ENCODE measurements at places on chromosomes 13 and 19.

GRCh38 chr19:14427461-14427860 is 5.6 kb upstream of the PKN1 start:
- no peak for DNase-seq

- no peak for DNase-seq
These were observed 7.9 kb upstream of the KLK8 start for GRCh38 chr19:51009061-51009891.

- DNase-seq: no peak
These were observed 11.5 kb upstream of the TFDP1 start for GRCh38 chr13:113573065-113573464.

GRCh38 chr13:112376050-112376681 is at the start of gene SPACA7:
Gene SPACA7, plus strand, starts transcription at chr13:112376355. Its CDS starts 31 bp downstream, at chr13:112376386.
- no peak for DNase-seq

DNA sequence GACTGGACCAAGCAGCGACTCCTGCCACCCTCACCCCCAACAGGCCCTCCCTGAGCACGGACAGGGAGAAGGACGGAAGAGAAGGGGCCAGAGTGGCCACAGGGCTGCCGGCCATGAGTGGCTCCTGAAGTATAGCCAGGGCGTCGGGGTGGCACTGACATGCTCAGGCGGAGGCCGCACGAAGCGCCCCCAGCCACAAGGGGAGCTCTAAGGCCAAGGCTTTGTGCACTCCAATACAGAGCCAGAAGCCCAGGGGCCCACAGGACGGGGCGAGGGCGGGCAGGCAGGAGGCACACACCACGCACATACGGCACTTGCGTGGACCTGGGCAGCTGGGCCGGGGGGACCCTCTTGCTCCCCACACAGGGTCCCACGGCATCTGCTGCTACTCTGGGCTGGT is 52.0 kb downstream of the KLF2 start:
- DNase-seq: no peak

GRCh38 chr13:21348488-21349120 is 110.5 kb downstream of the ZDHHC20 start:
- no peak for DNase-seq

DNA sequence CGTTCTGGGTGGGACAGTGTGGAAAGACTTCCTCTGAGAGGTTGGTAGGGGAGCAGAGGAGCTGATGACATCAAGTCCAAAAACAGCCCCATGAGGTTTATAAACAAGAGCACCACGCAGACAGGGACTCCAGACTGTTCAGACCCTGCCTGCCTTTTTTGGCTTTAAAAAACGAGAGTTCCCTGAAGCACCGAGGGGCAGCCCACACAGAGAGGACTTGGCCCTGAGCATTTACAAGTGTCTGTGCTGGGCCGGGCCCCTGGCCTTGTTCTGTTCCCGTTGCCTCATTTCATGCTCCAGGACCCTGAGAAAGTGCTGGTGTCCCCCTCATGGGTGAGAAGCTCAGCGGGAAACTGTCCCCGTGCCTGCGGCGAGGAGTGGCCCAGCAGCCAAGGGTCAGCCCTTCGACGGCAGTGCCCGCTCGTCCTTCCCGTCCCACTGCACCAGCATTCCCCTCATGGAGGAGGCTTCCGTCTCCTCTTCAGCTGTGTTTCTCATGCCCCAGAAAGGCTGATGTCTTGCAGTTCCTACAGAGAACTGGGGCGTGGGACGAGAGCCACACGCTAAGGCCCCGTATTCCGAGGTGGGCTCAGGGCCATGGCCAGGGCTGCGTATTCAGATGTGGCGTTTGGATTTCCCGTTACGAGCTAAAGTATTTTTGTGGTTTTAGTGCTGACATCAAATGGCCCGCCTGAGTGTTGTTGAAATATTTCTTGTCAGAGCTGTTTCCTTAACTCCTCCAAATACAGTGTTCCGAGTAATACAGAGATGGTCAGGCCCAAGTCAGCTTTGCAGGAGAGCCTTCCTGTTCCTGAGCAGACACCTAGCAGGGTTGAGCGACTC is 93.5 kb downstream of the ATP11A start:
- DNase-seq: peak; percentile 49

- DNase-seq: no peak
These were observed 7.9 kb upstream of the SERTAD3 start for GRCh38 chr19:40452016-40452415.

DNA sequence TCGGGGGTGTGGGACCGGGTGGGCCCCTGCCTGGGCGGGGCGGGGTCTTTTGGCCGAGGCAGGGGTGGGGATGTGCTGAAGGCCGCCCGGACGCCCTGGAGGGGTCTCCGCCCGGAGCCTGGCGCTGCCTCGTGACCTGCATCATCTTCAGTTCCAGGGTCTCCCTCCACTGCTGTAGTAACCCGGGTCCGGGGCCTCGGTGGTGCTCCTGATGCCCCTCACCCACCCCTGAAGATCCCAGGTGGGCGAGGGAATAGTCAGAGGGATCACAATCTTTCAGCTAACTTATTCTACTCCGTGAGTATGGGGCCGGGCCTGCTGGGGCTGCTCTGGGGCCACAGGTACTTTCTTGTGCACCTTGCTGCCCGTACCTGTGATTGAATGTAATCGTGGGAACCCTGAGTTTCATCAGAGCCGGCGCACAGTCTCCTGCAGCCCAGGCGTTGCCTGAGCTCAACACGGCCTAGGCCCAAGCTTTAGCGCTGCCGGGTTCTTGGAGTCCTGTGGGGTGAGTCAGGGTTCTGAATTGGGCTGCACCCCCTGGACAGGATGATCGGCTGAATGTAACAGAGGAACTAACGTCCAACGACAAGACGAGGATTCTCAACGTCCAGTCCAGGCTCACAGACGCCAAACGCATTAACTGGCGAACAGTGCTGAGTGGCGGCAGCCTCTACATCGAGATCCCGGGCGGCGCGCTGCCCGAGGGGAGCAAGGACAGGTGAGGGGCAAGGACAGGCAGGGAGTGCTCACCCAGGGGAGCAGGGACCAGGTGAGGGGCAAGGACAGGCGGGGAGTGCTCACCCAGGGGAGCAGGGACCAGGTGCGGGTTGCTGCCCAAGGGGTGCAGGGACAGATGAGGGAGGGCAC is 10.5 kb downstream of the PEAK3 start:
- no peak for DNase-seq

- no peak for DNase-seq
These were observed 1.2 kb downstream of the APLP1 start for GRCh38 chr19:35869327-35870123.

- no peak for DNase-seq
These were observed 19.9 kb downstream of the ZFP30 start for GRCh38 chr19:37635076-37636056.

DNA sequence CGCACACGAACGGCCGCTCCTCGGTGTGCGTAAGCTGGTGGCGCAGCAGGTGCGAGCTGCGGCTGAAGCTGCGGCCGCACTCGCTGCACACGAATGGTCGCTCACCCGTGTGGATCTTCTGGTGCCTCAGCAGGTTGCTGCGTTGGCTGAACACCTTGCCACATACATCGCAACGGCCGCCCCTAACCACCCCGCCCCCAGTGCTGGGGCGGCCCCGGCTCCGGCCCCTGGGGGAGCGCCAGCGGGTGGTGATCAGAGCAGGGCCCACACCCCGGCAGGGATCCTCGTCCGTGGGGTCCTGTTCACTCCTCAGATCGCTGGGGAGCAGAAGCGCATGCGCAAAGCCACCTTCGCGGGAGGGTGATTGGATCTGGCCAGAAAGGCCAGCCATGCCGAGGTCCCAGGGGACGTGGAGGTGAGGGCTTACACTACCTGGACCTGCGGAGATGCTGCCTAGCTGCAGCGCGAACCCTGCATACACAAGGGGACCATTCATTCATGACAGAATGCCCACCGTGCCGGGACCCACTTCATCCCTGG is 4.7 kb upstream of the UBE2M start:
- no peak for DNase-seq

- DNase-seq: no peak
These were observed 1.7 kb upstream of the ZNF446 start for GRCh38 chr19:58474291-58474996.

GRCh38 chr19:4123615-4124568 is at the start of gene MAP2K2:
Gene MAP2K2, minus strand, starts transcription at chr19:4124122. Its CDS starts 247 bp downstream, at chr19:4123875.
- DNase-seq: peak; percentile 94

DNA sequence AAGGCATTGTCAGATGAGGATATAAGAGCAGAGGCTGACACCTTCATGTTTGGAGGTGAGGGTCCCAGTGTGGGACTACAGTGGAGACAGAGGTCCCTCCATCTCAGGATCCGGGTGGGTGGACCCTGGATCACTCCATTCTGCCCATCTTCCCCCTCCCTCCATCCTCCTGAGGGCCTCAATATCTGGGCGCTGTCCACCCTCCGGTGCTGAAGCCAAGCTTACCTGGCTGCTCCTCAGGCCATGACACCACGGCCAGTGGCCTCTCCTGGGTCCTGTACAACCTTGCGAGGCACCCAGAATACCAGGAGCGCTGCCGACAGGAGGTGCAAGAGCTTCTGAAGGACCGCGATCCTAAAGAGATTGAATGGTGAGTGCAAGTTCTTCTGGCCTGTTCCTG is 11.9 kb downstream of the CYP4F12 start:
- DNase-seq: no peak

DNA sequence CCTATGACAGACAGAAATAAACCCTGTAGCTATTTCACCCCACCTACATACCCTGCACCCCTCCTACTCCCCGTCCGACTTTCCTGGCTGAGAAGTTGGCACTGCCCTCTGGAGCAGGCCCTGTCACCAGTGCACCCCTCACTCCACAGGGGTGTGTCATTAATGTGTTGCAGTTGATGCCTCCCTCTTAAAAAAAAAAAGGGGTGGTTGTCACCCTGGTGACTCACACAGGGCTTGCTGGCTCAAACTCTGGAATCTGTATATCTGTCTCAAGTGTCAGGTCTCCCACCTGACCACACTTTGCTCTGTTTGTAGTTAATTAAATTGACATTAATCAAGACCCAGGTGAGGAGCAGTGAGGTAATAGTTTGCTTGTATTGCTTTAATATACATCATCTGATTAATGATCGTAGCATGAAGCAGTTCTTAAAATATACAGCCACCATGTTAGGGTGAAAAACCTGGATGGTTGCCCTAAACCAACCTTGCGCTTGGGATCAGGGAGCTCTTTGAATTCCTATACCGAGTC is 2.0 kb upstream of the GATAD2A start:
- no peak for DNase-seq

DNA sequence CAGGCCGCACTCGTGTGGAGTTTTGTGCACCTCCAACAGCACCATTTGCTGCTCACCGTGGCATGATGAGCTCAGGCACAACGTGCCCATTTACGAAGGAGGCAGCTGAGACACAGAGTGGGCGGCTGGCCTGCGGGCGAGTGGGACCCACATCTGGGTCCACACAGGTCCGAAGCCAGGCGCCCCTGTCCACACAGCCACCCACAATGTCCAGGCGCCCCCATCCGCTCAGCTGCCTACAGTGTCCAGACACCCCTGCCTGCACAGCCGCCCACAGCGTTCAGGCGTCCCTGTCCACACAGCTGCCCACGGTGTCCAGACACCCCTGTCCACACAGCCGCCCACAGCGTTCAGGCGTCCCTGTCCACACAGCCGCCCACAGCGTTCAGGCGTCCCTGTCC is 42.5 kb upstream of the F7 start:
- no peak for DNase-seq

GRCh38 chr13:61417086-61417570 is 1.5 kb upstream of the PCDH20 start:
- DNase-seq: no peak

- no peak for DNase-seq
These were observed 11.4 kb downstream of the MBNL2 start for GRCh38 chr13:97233499-97233898.

DNA sequence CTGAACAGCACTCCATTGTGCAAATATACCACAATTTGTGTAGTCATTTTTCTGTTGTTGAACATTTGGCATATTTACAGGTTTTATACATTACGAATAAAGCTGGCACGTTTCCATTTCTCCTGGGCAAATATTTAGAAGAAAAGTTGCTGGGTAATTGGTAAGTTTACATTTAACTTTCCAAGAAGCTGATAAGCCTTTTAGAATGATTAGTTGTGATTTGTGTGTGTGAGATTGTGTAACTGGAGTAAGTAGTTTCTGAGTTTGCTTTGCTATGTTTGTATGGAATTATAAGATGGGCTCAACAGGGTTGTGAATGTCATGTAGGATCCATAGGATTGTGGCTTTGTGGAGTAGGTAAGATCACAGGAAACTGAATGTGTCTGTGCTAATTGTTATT is 1.6 kb upstream of the ZNF529 start:
- no peak for DNase-seq

DNA sequence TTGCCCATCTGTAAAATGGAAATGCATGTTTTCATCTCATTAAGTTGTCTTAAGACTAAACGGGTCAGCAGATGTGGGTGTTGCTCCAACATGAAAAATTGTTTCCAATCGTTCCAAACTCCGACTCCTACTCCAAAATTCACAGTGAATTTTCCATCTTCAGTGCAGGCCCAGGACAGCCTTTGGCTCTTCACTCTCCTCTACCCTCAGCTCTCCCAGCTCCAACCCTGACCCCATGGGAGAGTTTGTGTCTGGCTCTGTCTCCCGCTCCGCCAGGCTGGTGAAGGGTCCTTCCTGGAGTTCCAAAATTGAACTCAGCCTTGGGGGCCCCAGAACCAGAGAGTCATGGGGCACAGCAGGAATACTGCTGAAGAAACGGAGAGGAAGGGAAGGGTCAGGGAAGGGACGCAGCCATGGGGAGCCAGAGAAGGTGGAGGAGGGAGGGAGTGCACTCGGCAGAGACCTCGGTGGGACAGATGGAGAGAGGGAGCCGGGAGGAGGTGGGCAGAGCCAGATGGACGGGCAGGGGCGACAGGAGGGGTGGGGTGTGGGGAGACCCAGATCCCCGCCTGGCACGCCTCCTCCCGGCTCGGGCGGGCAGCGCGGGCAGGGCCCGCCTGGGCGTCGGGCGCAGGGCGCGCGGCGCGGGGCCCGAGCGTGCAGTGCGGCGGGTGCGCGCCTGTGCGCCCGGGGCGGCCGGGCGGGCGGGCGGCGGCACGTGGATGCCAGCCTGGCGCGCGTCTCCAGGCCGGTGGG is 45.6 kb downstream of the CELF5 start:
- peak; percentile 26 for DNase-seq

- DNase-seq: no peak
These were observed 32.2 kb downstream of the MRPL57 start for GRCh38 chr13:21208652-21209154.

- DNase-seq: no peak
These were observed 1151.2 kb downstream of the PCDH17 start for GRCh38 chr13:58782736-58783135.

DNA sequence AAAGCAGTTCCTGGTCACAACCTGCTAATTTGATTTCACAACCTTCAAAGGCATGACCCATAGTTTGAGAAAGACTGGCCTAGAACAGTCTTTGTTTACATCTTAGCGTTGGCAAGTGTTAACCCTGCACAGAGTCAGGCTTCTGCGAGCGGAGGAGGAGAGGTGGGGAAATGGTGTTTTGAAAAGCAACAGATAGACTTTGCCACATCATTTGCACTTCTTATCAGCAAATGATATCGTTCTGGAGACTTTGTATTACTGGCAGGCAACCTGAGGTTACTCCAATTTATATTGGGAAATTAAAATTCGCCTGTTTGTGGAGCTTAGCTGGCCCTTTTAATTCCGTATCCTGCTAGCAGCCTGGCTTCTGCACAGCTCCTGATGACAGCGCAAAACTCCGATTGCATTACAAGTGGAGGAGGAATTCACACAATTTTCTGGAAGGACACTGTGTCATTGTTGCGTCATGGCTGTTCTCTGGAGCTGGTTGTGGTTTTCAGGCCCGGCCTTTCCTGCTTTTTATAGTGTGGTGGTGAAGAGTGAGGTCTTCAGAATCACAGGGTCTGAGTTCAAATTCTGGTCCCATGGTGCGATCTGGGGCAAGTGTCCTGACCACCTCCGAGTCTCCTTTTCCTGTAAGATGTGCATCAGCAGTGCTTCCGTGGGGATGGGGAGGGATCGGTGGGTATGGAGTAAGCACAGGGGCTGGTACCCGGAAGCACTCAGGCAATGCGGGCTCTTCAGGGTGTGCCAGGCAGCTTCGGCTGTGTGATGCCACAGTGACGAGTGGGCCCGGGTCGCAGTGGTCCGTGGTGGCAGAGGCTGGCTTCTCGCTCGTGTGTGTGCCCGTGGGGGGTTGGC is 49.1 kb upstream of the EHD2 start:
- DNase-seq: no peak
